ENCODE measurements at places on chromosomes 1 and 21.

DNA sequence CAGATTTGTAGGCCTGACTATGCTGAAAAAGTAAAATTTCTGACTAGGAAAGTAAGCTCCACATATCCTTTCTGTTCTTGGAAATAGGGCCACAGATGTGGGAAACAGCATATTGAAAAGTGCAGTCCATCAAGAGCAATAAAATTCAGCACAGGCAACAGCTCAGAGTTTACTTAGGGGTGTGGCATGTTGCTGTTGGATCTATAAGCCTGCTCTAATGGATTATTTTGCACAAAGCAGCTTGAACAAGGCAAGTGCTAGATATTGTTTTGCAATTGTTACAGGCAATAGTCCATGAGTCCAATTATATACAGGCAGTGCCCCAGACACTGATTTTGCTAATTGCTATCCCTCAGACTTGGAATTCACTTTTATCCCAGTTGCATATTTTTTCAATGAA, 289.8 kb upstream of the SNX7 start:
- DNase-seq = no peak

DNA sequence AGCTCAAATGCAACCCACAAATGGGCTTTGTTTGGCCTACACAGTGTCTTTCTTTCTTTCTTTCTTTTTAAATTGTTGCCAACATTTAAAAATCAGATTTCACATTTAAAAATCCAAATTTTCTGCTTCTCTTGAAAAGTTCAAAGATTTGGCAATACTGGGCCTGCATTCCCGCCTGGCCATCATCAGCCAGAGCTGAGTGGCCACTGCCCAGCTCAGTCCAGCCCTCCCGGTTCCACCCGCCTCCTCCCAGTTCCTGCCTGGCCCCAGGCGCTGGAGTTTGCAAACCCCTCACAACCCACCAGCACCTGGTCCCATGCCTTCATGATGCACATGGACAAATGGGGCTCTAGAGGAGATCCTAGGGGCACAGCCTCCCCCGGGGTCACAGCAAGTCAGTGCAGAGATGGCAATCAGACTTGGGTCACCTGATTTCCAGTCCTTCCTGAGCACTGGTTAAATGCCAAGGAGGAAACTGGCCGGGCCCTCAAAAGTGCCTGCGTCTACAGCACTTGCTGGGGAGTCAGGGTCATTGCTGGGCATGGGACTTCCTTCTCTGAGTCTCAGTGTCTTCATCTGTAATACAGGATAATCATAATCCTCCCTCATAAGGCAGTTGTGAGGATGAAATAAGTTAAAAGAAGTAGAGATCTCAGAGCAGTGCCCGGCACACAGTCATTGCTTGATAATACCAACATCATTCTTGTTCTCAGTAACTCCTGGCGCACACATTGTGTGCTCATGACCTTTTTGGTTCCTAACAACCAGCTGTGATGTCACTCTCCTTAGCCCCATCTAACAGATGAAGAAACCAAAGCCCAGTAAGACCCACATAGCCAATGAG, 41.0 kb upstream of the LAPTM5 start:
- DNase-seq = no peak

DNA sequence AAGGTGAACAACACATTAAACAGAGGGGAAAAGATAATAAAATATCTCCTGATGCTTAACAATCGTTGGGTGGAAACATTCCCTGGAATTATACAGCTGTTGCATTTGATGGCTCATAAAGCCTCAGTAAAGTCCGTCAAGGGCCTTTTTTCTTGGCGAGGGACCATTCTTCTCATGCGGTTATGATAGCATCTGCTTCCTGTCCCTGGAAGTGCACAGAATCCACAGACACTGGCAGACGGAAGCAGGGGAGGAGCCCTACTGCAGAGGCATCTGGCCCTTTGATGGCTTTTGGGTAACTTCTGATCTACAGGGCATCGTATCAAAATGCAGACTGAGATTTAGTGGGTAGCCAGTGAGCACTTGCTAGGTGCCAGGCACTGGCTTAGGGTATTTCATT, 286.9 kb downstream of the KIF26B start:
- DNase-seq = no peak

- no peak for DNase-seq
Observed at GRCh38 chr1:116913941-116914340, 4.2 kb downstream of the PTGFRN start.
